ENCODE measurements at places on chromosomes 5 and 9.

DNA sequence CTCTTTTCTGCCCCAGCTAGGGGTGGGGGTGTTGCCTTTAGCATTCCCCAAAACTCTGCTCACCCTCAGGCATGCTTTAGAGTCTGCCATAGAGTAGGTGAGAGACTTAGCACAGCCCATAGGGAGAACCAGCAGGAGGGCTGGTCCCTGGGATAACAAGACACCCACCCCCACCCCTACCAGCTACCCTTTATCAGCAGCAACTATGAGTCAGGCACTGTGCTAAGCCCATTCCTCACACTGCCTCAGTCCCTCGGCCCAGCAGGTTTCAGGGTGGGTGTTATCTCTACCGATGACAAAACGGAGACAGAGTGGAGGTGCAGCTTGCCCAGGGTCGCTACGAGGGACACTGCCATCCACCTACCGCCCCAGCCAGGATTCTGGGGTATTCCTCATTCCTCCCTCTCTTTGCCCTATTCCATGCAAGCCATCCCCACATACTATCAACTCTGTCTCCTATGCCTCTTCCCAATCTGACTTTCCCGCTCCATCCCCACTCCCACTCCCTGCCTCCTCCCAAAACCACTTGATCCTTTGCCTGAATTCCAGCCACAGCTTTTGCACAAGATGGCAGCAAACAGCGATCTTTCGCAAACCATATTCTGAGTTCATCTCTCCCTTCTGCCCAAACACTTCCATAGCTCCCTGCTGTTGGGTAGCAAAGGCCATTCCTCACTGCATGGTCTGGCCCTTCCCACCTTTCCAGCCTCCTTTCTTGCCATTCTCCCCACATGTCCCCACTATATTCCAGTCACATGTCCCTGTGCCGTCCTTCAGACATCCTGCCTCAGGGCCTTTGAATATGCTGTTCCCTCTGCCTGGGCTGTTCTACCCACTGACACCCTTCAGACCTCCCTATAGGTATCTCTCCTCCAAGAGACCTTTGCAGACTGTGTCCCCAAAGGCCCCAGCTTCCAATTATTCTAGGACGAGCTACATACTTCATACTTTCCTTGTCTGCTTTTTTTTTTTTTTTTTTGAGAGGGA is 5.1 kb downstream of the CIZ1 start:
- no peak for DNase-seq

DNA sequence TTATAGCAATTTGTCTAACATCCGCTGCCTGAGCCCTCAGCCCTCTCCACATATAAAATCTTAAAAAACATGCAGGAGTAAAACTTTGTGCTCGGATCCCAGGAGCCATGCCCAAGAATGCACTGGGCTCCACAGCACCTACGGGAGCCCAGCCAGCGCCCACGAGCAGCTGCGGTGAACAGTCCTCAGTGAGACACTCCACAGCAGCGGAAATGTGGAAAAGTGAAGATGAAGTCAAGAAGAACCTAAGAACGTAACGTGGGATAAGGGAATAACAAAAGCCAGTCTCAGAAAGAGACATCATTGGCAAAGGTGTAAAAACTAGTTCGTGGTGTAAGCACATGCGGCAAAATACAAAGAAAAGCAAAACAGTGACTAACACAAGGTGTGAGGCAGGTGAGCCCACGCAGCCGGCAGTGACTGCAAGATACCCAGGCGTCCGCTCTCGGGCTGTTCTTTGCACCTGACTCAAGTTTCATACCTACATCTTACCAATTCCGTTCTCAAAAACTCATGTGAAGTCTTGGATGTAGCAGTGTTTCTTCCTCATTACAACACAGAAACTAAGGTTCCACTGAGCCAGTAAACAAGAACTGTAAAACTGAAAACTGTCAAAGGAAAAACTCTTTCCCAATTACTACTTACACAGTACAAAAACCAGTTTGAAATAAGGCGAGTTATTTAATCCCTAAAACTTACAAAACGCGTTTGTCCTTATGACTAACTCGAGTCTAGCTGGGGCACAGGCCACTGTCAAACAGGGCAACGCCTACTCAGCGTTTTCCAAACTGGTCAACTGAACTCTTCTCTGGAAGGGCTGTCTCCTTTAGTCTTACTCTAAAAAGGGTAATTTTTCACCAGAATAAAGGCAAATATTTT is 1.7 kb downstream of the CAMSAP1 start:
- no peak for DNase-seq

- DNase-seq: peak; percentile 52
Observed at GRCh38 chr5:77015938-77016569, 14.2 kb upstream of the AGGF1 start.

DNA sequence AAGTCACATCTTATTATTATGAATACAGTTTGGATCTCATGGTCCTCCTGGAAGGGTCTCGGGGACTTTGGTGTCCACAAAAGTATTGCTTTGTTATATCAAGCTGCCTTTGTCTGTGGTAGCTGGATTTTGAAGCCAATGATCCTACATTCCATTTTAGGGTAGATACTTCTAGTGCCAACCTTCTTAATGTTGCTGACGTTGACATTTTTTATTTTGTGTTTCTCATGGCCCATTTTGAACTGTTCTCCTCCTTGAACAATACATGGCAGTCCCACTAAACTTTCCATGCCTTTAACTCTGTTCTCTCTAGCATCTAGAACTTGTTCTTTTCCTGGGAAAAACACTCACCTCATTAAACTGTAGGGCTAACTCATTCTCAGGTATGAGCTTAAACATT is 425.8 kb downstream of the KCTD16 start:
- no peak for DNase-seq

DNA sequence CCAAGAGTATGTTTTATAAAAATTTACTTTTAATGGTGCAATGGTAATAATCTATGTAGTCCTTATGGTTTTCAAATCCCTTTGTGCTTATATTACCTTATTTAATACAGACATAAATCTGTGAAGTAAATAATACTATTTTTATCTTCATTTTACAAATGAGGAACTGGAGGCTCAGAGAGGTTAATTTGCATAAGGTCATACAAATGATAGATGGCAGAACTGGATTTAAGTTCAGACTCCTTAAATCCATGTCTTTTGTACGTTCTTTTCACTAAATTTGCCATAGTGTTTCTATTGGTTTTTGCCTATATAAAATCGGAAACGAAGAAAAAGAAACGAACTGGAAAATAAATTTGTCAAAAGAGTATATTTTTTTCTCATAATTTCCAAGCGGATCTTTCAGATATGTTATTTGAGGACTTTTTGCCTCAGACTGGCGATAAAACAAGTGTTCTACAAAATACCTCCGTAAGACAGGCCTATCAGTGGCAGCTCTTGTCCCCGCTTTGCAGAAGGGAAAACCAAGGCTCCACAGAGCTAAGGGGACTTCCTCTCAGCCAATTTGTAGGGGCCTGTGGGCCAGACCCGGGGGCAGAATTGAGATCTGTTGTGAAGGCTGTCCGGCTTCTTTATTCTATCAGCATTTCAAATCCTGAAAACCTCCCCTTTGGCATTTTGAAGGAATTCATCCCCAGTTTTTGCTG is 1.1 kb upstream of the TNFAIP8 start:
- DNase-seq: no peak

DNA sequence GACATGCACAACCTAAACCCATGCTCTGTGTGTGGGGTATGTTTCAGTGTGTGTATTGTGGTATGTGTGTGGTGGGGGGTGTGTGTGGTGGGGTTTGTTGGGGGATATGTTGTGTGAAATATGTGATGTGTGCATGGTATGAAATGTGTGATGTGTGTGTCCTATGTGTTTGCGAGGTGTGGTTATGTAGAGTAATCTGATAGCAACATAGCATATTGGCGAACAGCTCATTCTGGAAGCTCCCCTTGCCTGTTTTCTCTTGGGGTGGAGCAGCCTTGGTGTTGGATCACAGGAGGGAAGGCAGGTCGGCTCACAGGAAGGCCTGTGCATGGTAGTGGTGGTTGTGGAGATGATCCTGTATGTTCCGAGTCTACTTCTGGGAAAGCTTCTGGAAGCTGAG is 35.4 kb upstream of the PHF2 start:
- no peak for DNase-seq

DNA sequence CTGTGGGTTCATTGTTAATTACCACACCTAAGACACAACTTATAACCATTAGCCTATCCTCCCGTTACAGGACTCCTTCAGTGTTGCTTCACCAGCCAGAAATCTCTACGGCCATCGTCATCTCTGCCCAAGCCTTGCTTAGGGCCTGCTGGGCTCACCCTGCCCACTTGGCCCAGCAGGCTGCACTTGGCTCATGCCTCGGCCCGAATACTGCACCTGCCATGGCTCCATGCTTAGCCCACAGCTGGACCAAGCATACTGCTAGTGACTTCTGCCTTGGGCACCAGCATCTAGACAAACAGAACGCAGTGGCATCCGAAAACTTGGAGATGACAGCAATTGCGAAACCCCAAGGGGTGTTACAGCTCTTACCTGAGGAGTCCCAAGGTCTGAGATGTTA is 2336.0 kb upstream of the ACO1 start:
- no peak for DNase-seq

DNA sequence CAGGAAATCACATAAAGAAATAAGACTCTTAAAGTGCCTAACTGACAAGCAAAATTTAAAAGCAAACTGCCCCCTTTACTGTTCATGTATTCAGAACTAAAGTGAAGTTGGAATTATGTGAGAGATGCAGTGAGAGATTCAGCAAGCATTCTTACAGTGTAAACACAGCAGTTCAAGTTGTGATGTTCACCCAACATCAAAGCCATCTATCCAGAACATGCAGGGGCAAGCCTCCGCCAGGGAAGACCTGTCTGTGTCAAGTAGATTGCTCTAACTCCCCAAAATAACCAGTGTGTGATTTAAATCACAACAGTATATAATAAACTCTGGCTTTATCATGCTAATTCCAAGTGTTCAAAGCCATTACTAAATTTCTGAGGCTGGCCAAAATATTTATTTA is 233.3 kb downstream of the BNC2 start:
- DNase-seq: no peak

DNA sequence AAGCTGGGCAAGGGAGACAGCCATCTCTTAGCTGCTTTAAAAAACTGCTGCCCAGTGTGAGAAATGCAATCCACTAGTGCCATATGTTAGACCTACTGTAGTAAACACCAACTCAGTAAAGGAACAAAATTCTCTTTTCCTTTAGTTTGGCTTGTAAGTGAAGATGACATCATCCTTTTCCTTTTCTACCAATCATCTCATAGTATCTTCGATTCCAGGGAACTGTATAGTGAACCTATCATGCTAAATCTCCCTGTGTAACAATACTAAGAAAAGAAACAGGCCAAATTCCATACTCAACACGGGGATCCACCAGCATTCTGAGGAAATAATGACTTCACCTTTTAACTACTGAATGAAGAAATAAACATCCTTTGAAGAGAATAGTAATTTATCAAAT is 100.1 kb downstream of the RAPGEF6 start:
- no peak for DNase-seq

GRCh38 chr9:131475111-131475955 is 27.4 kb upstream of the POMT1 start:
- no peak for DNase-seq

DNA sequence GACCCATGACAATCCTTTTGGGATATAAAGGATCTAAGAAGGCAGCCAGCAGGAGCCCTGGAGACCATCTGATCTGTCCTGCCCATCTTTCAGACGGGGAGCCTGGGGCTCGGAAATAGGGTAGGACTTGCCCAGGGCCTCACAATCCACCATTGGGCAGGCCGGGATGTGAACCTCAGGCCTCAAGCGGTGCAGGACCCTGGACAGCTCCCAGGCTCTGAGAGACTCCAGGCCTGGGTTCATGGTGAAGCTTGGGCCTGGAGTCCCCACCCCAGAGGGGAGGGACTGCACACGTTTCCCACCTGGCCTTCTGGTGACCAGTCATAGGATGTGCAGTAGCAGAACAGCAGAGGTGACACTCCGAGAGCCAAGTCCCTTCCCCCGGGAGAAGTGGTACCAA is 36.6 kb upstream of the RAPGEF1 start:
- DNase-seq: peak; percentile 58

GRCh38 chr5:161190086-161190485 is 338.1 kb upstream of the ATP10B start:
- DNase-seq: no peak

DNA sequence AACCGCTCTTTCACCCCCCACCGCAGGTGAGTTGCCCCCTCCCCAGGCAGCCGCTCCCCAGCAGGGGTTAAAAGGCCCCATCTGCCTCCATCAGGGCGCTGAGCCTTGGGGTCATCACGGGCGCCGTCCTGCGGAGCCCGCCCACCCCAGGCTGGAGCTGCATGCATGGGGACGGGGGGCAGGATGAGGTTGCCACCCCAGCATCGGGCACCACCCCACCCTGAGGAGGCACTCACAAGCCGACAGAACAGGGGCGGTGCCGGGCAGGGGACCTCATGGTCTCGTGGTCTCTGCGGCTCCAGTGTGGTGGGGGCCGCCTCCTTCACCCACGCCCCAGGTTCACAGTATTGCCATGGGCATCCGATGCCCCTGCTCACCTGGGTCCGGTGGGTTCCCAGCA is 16.5 kb downstream of the PTGES start:
- DNase-seq: no peak

DNA sequence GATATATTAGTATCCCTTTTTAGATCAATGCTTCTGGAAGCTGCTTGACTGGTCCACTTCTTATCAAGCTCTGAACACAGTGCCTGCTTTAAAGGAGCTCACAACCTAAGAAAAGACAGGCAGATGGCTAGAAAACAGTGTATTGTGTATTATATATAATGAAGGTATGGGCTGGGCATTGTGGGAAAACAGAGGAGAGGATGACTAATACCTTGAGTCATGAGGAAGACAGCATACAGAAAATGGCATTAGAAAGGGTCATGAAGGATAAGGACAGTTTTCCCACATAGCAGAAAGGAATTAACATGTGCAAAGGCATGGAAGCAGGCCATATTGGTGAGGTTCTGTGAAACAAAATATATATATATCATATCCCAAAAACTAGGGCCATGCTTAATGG is 309.6 kb downstream of the MLLT3 start:
- DNase-seq: no peak

- no peak for DNase-seq
Observed at GRCh38 chr9:84139296-84140070, 158.9 kb downstream of the RMI1 start.

DNA sequence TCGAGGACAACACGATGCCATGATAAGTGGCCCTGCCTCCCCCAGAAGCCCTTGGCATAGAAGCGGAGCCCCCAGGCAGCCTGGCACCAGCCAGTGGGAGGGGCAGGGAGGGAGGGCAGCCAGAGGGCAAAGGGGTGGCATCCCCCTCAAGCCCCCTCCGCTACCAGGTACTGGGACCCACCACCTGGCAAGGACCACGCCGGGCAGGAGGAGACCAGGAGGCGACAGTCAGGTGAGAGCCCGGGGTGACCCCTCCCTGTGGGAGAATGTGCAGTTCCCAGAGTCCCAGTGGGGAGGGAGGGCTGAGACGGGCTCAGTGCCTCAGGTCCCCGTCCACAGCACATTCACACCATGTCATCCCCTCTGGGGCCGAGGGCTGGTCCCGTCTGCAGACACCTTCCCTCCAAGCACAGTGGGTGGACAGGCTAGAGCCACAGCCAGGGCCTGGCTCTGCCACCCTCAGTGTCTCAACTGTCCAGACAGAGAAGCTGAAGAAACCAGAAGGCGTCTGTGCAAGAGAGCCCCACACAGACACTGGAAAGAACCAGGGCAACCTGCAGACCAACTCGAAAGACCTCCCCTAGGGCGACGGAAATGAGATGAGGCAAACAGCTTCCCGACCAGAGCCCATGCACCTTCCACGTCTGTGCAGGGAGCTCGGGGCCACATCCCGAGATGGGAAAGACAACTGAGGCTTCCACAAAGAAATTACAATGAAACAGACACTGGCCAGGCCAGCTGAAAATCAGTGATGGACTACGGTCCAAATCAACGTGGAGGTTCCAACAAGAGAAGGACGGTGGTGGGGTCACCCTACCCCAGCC is 11.1 kb downstream of the BRD3 start:
- no peak for DNase-seq
